ENCODE measurements at places on chromosomes 2 and 18. TPM values are rescaled to one million over a fixed set of nuclear protein-coding genes. Genes with fewer than 3 reads are reported as not detected.

- no peak for DNase-seq
Measured at GRCh38 chr18:5879479-5879882, 15.8 kb downstream of the TMEM200C start.

- DNase-seq: no peak
Measured at GRCh38 chr2:29225814-29226213, 110.6 kb downstream of the CLIP4 start.

DNA sequence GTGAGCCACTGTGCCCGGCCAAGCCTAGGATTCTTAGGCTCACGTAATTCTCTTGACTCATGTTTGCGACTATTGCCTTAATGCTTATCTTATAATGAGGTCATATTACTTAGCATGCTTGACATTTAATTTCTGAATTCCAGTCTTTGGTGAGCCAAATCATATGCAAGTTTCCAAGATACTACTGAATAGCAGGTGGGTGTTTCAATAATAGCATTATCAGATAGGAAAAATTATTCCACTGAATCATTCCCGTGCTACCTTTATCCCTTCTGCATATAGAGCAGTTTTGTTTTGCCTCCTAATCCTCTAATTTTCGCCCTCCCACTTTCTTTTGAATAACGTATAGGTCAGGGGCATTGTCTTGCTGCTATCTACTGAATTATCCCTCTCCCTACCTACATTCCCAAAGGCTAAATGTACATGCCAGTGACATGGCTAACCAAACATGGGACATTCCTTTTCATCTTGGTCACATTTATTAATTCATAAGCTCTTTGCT lies 4.9 kb downstream of the DAW1 start:
- DNase-seq: no peak

DNA sequence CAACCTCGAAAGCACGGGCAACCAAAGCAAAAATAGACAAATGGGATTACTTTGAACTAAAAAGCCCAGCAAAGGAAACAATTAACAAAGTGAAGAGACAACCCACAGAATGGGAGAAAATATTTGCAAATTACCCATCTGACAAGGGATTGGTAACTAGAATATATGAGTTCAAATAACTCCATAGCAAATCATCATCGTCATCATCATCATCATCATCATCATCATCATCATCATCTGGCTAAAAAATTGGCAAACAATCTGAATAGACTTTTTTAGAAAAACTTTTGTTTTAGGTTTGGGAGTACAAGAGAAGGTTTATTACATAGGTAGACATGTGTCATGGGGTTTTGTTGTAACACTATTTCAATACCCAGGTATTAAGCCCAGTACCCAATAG lies 1239.3 kb upstream of the FAM98A start:
- no peak for DNase-seq

DNA sequence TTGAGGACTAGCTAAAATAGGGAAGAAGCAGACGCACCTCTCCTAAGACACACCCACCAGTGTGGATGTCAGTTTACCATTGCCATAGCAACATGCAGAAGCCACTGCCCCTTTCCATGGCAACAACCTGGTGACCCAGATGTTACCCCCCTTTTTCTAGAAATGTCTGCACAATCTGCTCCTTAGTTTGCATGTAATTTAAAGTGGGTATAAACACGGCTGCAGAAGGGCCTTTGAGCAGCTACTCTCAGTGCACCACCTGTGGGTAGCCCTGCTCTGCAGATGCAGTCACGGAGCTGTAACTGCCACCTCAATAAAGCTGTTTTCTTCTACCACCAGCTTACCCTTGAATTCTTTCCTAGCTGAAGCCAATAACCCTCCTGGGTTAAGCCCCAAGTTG lies 87.1 kb downstream of the FBXO15 start:
- DNase-seq: no peak

GRCh38 chr18:22098563-22098989 lies 70.8 kb upstream of the GATA6 start:
- DNase-seq: no peak

DNA sequence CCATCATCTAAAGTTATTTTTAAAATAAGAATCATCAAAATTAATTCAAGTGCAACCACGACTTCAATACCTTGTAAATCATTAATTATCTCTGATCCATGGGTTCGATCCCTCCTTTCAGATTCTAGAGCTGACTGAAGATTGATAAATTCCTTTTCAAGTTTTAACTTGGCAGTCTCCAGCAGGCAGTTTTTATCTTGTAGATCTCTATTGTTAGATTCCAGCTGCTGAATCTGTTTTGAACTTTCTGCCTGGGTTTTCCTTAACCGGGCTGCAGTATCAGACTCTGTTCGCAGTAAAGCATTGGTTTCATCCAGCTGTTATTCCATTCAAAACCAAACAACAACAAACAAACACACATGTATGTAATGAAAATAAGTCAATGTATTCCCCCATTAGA lies 59.5 kb downstream of the SLC66A3 start:
- no peak for DNase-seq

- no peak for DNase-seq
Measured at GRCh38 chr2:8307606-8308180, 374.2 kb upstream of the ID2 start.

DNA sequence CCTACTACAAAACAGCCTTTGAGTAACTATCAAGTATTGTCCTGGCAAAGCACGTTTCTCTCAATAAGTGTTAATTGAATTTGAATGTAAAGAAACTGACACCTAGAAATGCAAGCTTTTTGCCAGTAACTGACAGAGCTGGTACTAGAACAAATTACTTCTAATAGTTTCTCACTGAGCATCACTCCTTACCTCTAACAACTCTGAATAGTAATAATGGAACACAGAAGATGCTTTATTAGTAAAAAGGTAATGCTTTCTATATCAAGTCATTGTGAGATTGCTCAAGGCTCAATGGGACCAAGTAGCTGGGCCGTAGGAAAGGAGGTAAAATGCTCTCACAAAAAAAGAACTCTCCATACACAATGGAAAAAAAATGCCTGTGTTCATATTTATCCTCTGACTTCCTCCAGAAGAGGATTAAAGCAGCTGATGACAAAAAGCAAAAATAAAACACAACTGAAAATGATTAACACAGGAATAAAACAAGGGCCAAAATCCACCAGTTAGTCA lies 11.8 kb downstream of the RASGRP3 start:
- no peak for DNase-seq

- DNase-seq: no peak
Measured at GRCh38 chr2:178264211-178264610, 69.9 kb downstream of the OSBPL6 start.

GRCh38 chr2:235951982-235952381 lies 216.2 kb downstream of the GBX2 start:
- no peak for DNase-seq

DNA sequence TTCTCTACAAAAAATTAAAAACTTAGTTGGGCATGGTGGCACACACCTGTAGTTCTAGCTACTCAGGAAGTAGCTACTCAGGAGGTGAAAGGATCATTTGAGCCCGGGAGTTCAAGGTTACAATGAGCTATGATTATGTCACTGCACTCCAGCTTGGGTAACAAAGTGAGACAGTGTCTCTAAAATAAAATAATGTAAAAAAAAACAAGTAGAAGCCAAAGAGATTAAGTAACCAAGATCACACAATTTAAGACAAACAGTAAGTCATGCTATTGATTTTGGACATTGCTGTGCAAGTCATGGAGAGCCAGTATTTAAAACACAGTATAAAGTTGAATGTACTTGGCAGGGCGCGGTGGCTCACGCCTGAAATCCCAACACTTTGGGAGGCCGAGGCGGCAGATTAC lies 20.5 kb downstream of the ITSN2 start:
- DNase-seq: no peak

DNA sequence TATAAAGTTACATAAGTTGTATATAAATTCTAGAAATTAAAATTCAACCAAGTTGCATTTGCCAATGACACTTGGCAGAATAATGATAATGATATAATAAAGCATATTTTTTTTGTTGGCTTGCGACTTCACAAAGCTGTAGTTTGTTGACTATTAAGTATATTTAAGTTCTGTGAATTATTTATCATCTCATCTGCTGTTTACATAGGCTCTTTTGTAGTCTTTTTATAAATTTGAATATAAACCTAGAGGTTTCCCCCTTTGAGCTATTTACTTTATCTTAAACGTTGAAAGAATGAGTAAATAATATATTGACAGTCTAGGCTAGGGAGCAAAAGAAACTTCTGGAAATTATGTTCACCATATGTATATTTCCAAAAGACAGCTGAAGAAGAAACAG lies 32.9 kb downstream of the C18orf63 start:
- no peak for DNase-seq

DNA sequence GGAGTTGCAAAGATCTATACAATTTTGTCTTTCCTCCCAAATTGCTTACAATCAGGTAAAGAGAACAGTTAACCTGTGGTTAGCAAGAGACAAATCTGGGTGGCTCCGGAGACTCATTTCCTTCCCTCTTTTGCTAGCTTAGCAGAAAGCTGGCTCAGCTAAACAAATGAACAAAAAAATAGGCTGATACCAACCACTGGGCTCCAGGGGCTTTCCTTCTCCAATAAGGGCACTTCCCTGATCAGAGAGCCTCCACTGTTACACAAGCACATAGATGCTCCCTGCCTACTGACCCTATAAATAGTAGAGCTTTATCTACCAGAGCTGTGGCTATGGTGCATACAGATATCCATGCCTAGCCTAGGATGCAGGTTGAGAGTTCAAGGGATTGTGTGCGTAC lies 90.1 kb upstream of the ARL5A start:
- DNase-seq: no peak

- DNase-seq: no peak
Measured at GRCh38 chr18:24065906-24066305, 51.4 kb downstream of the TTC39C start.

GRCh38 chr18:70848329-70848728 lies 559.5 kb downstream of the SOCS6 start:
- no peak for DNase-seq

DNA sequence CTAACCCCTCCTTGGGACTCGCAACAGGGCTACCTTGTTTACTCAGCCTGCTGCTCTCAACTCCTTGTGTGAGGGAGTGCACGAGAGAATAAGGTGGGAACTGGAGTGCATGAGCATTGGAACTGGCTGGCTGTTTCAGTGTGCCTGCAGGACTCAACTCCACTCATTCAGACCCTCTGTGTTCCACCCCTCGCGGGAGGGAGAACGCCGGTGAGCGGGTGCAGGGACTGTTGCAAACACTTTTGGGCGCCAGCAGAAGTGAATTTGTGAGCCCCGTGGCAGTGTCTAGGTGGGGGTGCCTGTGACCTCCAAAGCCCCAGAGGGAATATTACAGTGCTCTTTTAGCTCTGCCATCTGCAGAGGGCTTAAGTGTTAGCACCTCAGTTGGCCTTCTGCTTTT lies 1978.3 kb upstream of the PIK3C3 start:
- DNase-seq: no peak

- no peak for DNase-seq
Measured at GRCh38 chr18:12242658-12243260, 11.4 kb upstream of the CIDEA start.

- no peak for DNase-seq
Measured at GRCh38 chr18:12946549-12947284, 1.1 kb upstream of the SEH1L start.

DNA sequence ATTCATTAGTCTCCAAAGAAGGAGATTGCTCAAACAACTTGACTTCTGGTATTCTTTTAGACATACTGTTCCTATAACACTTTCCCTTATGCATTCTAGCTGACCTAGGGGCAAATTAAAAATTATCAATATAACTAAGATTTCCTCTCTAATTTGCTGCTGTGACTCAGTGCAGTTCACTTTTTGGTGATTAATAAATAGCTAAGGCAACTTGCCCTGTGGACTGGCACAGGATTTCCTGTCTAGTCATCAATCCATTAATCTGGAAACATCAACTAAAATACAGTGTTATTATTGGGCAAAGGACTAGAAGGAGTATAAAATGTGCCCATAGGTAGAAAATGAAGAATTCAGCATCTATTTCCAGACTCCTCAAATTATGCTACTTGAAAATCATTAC lies 83.5 kb upstream of the SERPINE2 start:
- DNase-seq: no peak

- DNase-seq: no peak
Measured at GRCh38 chr2:17460371-17461086, 57.7 kb downstream of the RAD51AP2 start.

- no peak for DNase-seq
Measured at GRCh38 chr2:204877691-204878090, 332.4 kb downstream of the PARD3B start.

DNA sequence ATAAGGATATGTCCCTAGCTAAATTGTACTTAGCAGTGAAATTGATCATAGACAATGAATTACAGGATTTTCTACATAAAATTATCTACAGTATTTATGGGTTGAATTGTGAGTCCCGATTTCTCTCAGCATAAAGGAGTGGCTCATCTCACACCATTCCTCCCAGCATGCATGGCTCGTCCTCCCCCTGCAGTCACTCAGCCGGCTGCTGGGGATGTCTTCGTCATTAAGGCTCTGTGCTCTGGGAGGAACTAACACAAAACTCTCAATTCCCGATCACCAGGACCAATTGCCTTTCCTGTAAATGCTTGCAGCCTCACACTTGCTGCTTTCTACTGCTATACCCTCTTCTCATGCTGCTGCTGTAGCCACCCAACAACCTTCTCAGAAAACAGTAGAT lies 75.9 kb downstream of the TXNL1 start:
- DNase-seq: no peak

GRCh38 chr18:54718408-54718773 lies 109.9 kb upstream of the RAB27B start:
- no peak for DNase-seq

GRCh38 chr2:84033347-84033974 lies 425.6 kb downstream of the SUCLG1 start:
- no peak for DNase-seq

GRCh38 chr18:2144811-2145210 lies 426.5 kb downstream of the METTL4 start:
- DNase-seq: no peak

- DNase-seq: no peak
Measured at GRCh38 chr2:138522556-138522955, 21.0 kb downstream of the SPOPL start.

Gene CPO
- total RNA-seq: not detected

Gene CKAP2L
- 6.1 TPM for total RNA-seq

Gene CD207
- not detected for total RNA-seq

Gene SERPINB13
- not detected for total RNA-seq

Gene CAVIN2
- 1.8 TPM for total RNA-seq

Gene MFSD2B
- not detected for total RNA-seq

Gene DSEL
- 49.8 TPM for total RNA-seq

Gene FHOD3
- total RNA-seq: 9.9 TPM

Gene COMMD1
- total RNA-seq: 43.1 TPM

Gene ZEB2
- 95.4 TPM for total RNA-seq

Gene NEUROD1
- total RNA-seq: not detected

Gene ZNF516
- 26.1 TPM for total RNA-seq

Gene TUBA3E
- total RNA-seq: not detected
